ENCODE measurements at places on chromosomes 11 and 22. TPM values are rescaled to one million over a fixed set of nuclear protein-coding genes. Genes with fewer than 3 reads are reported as not detected.
A peak's percentile ranks its signal among the peaks of the same experiment; 100 is the strongest.

TPBGL gene
- 0.11 TPM for total RNA-seq

PACS1 gene
- total RNA-seq = 29.9 TPM

TEX54 gene
- not detected for total RNA-seq

CLDN5 gene
- total RNA-seq = 203 TPM

DNA sequence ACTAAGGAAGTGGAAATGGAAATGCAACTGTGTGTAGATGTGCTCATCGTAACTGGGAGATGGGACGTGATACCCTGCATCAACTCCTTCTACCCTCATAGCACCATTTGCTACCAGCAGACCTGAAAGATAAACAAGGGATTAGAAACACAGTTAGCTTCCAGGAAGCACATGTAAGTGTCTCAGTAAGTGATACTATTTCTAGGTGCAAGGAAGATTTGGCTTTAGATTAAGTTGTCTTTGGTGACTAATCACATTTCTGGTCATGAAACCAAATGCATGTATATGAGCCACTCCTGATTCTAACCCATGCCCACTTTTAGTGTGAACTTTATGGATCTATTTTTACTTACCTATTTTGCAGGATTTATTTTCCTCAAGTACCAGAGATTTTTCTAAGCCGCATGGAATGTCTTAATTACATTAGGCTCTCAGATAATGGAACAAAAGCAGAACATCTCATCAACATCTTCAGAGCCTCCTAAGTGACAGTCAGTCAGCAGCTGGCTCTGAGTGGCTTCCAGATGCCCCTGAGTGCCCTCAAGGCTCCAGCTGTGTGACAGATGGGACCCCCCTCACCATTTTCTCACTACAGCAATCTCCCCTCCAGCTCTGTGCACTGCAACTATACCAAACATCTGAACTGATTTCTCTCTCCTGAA is 21.2 kb downstream of the SLC5A12 start:
- no peak for DNase-seq
- no peaks in the 10 kb centered on the region for H3K4me1 ChIP-seq
- H3K36me3 ChIP-seq = no peaks in the 10 kb centered on the region
- H3K27me3 ChIP-seq = no peaks in the 10 kb centered on the region
- no peak overlapping the region for H3K4me3 ChIP-seq

DNA sequence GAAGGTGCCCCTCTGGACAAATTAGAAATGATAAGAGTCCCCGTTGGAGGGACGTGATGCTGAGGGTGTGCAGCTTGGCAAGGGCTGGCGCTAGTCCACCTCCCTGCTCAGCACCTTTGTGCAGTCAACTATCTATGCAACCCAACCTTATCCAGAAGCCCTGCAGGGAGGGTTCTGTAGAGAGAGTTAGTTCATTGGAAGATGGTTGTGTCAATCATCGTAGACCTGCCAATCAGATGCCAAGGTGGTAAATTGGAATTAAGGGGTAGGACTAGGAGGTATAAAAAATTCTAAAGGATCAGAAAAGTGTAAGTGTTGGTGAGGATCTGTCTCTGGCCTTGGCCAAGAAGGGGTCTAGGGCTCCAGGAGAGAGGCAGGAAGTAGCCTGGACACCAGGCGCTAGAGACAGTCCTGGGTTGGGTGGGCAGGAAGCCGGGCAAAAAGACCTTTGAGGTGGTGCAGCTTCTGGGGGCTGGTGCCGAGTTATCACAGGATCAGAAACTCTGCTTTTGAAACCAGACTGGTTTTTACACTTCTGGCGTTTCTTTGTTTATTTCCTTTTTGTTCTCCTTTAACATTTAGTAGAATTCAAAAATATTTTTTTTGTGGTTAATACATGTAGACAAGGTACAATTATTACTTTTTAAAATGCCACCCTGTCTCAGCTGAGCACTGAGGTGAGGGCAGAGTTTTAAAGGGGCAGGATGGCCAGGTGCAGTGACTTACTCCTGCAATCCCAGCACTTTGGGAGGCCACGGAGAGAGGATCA is 1.6 kb downstream of the C1QTNF6 start:
- H3K4me3 ChIP-seq = no peak overlapping the region
- H3K36me3 ChIP-seq = peaks cover 12% of the 10 kb centered on the region
- DNase-seq = peak; percentile 83
- peaks cover 19% of the 10 kb centered on the region for H3K4me1 ChIP-seq
- no peaks in the 10 kb centered on the region for H3K27me3 ChIP-seq

DNA sequence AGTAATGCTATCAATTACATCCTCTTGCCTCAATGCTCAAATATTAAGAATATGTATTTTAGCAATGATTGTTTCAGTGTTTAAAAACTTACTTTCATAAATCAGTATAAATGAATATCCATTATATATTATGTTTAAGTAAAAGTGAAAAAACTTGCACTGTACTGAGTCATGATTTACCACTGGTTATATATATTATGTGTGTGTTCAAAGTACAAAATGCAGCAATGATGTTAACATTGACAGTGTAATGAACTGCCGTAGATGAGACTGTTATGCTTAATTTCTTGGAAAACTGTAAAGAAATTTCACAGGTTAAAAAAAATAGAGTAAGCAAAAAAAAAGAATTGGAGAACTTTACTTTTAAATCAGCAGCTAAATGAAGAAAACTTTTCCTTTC is 8.7 kb downstream of the LIN7C start:
- H3K36me3 ChIP-seq = peaks cover 9% of the 10 kb centered on the region
- H3K27me3 ChIP-seq = no peaks in the 10 kb centered on the region
- no peaks in the 10 kb centered on the region for H3K4me1 ChIP-seq
- H3K27ac ChIP-seq = no peak overlapping the region
- no peak for DNase-seq

DNA sequence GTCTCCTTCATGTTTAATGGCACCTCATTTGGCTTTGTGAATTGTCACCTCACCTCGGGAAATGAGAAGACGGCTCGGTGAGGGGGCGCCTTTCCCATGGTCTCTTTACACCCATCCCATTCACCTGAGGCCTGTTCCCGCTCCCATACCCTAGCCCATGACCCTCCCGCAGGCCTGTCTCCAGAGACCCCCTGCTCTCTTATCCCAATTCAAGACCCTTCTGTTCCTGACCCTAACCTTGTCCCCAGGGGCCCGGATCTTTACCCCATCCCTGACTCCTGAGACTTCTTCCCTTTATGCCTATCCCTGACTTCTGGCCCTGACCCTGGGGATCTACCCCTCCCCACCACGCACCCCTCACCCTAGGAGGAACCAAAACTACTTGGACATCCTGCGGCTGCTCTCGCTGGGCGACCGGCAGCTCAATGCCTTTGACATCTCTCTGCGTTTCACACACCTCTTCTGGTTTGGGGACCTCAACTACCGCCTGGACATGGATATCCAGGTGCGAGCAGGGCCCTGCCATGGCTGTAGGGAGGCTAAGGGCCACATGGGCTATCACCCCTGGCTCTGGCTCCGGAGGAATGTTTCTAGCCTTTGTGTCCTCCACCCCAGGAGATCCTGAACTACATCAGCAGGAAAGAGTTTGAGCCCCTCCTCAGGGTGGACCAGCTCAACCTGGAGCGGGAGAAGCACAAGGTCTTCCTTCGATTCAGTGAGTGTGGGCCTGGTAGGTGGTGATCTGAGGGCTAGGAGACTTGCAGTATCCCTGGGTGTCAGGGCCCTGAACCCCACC is 7.9 kb downstream of the INPPL1 start:
- no peaks in the 10 kb centered on the region for H3K27me3 ChIP-seq
- H3K4me3 ChIP-seq = no peak overlapping the region
- H3K27ac ChIP-seq = no peak overlapping the region
- H3K4me1 ChIP-seq = peaks cover 18% of the 10 kb centered on the region

DNA sequence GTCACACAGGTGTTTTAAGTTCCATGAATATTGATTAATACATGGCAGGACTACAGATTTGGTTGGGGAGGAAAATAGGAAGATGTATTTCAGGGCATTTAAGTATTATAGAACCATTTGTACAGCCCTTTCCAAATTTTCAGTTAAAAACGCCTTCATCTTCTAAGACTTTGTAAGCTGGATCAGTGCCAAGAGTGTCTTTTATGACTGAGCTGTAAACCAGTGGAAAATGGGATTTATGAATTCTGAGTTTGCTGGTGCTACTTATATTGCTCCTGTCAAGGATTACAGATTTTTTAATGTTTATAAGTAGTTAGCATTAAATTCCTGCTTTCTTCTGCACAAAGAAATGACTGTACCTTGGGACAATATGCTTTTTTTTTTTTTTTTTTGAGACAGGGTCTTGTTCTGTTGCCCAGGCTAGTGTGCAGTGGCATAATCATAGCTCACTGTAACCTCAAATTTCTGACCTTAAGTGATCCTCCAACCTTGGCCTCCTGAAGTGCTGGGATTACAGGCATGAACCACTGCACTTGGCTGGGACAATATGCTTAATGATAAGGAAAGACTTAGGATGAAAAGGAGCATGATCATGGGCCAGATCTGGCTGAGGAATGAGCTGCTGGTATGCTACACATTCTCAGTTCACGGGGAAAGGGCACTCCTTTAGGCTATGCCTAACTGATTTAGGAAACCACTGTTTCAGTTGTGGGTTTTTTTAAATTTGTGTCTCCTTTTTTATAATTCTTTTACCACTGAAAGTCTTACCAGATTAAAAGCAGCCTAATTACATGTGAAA is 113.6 kb upstream of the MTNR1B start:
- no peak overlapping the region for H3K4me3 ChIP-seq
- no peaks in the 10 kb centered on the region for H3K27me3 ChIP-seq
- peaks cover 3% of the 10 kb centered on the region for H3K4me1 ChIP-seq
- no peak overlapping the region for H3K27ac ChIP-seq
- peaks cover 6% of the 10 kb centered on the region for H3K36me3 ChIP-seq
